T-helper 1 cell (primary cell): ENCODE measurements at places on chromosomes 6 and 20.

DNA sequence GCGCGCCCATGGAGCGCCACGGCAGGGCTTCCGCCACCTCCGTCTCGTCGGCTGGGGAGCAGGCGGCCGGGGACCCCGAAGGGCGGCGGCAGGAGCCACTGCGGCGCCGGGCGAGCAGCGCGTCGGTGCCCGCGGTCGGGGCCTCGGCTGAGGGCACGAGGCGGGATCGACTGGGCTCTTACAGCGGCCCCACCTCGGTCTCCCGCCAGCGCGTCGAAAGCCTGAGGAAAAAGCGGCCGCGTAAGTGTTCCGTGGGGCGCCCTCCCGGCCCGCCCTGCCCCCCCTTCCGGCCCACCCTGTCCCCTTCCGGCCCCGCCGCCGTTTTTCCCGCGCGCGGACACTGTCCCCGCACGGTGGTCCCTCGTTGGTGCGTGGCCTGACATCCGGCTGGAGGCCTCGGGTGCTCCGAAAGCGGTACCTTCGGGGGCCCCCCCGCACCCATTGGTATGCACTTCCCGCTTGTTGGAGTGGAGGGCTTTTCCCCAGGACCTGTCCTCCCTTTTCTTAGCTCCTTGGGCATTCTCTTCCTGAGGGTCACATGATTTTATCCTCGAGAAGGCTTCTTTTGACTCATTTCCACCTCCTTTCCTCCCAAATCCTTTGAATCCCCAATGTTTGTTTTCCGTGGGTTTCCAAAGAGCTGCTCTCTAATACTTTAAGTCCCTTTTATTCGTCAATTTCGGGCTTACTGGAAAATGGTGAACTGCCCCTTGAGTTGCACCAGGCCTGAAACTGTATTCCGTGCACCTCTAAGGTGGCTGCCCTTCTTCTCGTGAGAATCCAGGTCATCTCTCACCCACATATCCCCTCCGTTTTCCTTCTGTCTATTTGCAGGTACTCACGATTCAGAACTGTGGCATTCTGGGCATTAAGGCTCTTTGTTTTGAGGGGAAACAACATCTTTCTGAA lies 556 bp downstream of the PANK2 start:
- peak; percentile 40 for DNase-seq

DNA sequence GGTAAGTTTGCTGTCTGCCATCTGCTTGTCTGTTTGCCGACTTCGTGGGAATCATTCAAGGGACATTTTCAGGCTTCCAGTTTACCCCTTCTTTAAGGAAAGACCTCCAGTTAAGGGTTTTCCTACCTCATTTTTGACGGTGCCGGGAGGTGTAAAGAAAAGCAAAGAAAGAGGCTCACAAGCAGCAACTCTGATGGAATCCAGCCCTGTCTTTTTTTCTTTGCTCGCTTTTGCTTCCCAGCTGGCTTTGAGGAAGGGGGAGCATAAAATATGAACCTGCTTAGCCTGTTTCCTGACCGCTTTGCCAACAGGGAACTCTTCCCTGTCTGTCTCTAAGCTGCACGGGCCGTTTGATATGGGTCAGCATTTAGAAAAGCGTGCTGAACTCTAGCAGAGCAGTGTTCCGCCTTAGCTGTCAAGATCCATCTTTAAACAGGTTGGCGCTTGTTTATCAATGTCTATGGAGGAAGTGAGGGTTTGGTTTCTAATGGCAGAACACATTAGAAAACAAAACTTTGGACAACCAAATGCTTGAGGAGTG lies 13.8 kb downstream of the SYTL3 start:
- no peak for DNase-seq

DNA sequence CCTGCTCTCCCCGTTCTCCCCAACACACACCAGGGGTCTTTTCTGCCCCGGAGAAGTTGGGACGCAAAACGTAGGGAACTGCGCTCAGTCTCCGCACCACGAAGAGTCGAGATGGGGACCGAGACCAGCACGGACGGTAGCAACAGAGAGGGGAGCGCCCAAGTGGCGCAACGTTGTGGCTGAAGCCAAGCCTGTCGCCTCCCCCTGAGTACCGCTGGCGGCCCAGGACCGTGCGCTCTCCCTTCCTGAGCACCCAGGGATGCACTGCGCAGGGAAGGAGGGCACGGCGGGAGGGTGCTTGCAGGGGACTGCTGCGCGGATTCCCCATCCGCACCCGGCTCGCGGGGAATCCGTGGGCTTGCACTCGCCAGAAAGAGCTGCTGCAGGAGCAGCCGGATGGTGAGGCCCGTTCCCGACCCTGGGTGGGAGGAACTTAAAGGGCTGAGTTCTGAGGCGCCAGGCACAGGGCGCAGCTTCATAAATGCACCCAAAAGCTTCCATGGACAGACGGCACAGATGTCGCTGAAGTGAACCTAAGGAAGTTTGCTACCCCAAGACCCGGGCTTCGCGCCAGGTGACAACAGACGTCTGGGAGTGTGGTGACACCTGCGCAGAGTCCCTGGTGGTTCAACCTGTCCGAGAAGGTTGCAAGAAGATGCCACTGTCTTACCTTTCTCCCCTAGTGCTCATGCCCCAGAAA lies 178.7 kb downstream of the TBXT start:
- no peak for DNase-seq

DNA sequence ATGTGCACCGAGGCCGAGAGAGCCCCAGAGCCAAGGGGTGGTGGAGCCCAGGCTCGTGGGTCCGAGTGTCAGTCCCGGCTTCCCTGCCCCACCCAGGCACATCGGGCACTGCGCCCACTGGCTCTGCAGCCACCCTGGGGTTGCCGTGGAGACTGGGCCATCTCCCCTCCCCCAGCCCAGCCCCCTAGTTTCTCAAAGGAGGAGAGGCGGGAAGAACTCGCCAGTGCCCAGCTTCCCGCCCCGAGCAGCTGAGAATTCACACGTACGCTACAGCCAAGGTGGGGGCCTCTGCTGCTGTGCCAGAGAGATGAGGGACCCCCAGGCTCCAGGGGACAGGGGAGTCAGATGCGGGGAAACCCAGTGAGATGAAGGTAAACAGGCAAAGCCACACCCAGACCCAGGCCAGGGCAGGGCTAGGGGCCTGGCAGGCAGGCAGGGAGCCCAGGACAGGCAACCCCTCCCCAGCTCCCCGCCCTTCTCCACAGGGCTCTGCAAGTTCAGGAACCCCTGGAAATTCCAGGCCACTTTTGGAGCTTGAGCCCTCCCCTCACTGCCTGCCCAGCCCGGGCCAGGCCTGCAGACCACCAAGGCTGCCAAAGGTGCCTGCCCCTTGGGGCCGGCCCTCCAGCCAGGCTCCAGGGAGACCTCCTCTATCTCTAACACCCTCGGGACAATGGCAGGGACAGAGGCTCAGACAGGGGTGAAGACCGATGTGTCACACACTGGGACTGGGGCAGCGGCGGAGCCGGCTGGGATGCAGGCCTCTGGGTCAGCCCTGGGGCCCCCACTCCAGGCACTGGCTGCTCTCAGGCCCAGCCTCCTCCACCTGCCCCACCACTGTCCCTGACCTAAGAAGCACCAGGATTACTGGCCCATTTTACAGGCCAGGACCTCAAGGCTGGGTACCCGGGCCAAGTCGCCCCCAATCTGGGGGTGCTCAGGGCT lies 6.0 kb downstream of the LAMA5 start:
- no peak for DNase-seq

- DNase-seq: no peak
Measured at GRCh38 chr6:148523551-148523950, 180.9 kb downstream of the SASH1 start.

DNA sequence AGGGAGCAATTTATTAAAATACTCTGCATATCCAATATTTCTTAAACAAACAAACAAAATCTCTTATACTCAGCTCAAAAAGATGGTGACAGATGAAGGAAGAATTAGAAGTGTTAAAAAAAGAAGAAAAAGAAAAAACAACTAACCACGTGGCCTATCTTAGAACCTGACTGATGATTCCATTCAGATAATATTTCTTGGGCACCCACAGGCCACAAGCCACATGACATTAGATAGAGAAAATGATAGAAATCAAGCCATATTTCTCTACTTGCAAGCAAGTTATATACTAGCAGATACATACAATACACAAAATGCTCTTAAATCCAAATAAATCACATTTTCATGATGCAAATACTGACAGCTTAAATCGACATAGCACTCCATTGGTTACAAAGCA lies 14.5 kb upstream of the RAMACL start:
- DNase-seq: no peak

GRCh38 chr6:34390531-34391472 lies 1.7 kb downstream of the NUDT3 start:
- no peak for DNase-seq

- no peak for DNase-seq
Measured at GRCh38 chr6:37756135-37756534, 58.5 kb upstream of the MDGA1 start.

- DNase-seq: no peak
Measured at GRCh38 chr6:72825315-72825911, 203.5 kb downstream of the KCNQ5 start.

DNA sequence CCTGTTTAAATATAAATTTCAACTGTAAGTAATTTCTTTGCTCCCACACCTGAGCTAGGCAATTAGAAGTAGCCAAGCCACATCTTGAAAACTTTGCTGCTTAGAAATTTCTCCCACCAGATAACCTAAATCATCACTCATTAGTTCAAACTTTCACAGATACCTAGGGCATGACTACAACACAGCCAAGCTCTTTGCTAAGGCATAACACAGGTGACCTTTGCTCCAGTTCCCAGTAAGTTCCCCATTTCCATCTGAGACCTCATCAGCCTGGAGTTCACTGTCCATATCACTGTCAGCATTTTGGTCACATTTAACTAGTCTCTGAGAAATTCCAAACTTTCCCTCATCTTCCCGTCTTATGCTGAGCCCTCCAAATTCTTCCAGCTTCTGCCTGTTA lies 79.8 kb upstream of the OPRM1 start:
- DNase-seq: no peak

DNA sequence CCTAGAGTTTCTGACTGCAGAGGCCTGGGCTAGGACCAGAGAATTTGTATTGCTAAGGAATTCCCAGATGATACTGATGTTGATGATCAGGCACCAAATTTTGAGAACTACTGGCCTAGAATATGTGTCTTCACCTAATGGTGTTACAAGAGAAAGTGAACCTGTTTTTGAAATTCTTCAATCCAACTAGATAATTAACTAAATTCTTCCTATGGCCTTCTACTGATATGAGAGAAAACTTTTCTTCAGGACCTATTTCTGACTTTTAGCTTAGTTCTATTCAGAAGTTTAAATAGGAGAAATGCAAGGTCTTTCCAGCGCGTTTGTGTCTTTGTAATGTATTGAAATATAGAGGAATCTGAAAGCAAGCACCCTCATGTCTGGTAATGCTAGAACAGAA lies 7.3 kb downstream of the NKAIN2 start:
- DNase-seq: no peak

DNA sequence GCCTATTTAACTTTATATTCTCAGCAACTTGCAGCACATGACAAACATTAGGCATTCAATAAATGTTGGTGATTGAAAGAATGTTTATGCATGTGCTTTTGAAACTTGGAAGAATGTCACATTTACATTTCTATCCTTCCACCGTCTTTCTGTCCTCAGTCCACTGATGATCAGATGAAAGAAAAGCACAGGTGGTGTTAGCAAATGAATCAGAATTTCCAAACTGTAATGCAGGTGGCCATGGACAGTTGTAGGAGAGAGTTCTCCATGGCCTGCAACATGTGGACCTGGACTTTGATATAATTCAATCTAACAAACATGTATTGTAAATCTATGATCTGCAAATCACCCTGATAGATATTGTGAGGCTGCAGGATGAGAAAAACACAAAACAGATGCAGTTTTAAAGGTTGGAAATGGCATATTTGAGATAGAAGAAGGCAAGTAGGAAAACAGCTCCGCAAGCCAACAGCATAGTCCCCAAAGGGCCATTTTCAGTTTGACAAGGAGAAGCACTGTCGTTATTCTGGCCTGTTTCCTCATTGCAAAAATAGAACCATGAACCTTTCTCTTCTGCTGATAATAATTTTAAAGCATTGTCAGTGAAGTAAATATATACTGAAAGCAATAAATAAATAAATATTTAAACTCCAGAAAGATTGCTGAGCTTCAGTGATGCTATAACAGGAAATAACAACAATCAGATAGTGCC lies 119.4 kb downstream of the AIG1 start:
- DNase-seq: no peak

DNA sequence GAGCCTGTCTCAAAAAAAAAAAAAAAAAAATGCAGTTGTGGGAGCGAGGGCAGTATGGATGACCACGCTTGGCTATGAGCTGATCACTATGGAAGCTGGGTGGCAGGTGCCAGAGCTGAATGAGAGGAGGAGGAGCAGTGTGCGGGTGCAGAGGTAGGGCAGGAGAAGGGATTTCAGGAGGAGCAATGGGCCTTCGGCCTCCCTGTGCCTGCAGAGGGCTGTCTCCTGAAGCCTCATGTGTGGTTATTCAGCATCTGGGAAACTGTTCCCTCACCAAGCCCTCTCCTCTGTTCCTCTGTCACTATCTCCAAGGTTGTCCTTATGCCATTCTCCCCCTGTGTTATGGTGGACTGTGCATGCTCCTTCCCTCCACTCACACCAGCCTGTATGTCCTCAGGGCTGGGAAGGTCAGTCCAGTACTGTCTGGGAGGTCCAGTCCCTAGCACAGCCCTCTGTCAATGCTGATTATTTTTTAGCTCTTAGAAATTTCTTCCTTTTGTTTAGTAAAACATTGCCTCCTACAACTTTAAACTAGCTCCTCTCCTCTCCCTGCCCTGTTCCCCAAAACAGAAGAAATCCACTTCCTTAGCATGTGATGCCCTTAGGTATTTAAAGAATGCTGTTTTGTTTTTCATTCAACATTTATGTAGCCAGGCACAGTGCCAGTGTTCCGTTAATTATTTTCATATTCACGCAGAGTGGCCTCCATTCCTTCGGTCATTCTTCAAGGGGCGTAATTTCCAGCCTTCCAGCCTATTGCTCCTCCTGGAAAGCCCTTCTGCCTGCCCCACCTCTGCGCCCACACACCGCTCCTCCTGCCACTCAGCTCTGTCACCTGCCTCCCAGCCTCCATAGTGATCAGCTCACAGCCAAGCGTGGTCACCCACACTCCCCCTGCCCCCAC lies 48.9 kb downstream of the CNBD2 start:
- DNase-seq: no peak
